Aorta (tissue), 5 donors: ENCODE measurements at places on chromosomes 4 and X.

DNA sequence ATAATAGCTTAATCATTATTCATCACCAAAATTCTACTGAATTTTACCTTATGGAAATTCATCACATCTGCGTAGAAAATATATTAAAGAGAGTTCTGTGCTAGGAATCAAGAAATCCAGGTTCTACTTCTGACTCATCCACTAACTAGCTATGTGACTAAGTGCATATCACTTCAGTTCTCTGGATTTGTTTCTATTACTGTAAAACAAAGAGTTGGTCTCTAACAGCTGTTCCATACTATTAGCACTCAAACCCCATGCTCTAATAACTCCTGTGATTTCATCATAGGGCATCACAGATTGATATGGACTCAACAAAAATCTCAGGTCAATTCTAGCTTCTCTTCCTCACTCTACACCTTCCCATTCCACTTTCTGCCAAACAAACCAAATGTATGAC is 572.0 kb downstream of the INPP4B start:
- DNase-seq, result no peak

- no peak for DNase-seq
Measured at GRCh38 chrX:118548841-118549240, 53.2 kb downstream of the DOCK11 start.

- no peak for DNase-seq
Measured at GRCh38 chrX:69919749-69920148, 130.0 kb downstream of the AWAT2 start.

- DNase-seq, result no peak
Measured at GRCh38 chr4:13612569-13612968, 15.0 kb downstream of the BOD1L1 start.

DNA sequence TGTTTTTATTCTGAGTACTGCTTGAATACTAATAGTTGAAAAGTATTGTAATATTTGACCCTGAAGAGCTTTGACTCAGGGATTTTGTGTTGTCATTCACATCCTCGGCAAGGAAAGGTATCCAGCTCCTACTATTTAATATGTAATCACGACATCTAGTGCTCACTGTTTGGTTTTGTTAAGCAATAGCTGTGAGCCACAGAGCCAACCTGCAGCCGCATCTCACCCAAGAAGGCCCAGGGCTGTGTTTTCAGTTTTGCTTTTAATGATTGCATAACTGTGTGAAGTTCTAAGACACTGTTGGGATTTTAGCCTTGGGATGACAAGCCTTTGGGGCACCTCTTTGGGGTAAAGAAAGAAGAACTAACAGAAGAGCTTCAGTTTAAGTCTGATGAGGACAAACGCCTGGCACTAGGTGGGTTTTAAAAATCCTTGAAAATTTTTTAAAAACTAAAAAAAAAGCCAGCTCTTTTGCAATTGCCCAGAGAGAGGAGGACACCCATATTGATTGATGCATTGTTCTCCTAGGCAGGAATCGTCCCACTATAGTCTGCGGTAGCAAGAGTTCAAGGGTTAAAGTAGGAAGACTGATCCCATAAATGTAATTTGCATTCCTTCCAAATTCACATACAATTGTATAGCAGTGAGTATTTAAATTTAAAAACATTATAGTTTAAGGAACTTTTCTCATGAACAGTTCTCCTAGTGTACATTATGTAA is 157.8 kb downstream of the RELL1 start:
- no peak for DNase-seq

- no peak for DNase-seq
Measured at GRCh38 chr4:56235725-56236124, 151.6 kb downstream of the AASDH start.

- DNase-seq, result no peak
Measured at GRCh38 chrX:127558811-127559210, 493.4 kb downstream of the ACTRT1 start.

DNA sequence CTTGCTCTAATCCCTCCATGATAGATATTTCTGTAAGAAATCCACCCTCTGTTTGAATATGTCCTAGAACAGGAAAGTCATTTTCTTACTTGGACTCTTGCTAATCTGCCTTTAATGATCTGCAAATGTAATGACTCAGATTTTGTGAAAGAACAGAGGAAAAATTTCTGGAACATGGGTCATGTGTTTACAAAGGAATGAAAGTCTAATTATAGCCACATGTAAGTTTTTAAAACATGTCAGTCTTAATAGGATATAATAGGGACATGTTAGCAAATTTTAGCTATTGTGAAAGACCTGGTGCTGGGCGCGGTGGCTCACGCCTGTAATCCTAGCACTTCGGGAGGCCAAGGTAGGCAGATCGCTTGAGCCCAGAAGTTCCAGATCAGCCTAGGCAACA is 47.6 kb downstream of the GRK4 start:
- no peak for DNase-seq

DNA sequence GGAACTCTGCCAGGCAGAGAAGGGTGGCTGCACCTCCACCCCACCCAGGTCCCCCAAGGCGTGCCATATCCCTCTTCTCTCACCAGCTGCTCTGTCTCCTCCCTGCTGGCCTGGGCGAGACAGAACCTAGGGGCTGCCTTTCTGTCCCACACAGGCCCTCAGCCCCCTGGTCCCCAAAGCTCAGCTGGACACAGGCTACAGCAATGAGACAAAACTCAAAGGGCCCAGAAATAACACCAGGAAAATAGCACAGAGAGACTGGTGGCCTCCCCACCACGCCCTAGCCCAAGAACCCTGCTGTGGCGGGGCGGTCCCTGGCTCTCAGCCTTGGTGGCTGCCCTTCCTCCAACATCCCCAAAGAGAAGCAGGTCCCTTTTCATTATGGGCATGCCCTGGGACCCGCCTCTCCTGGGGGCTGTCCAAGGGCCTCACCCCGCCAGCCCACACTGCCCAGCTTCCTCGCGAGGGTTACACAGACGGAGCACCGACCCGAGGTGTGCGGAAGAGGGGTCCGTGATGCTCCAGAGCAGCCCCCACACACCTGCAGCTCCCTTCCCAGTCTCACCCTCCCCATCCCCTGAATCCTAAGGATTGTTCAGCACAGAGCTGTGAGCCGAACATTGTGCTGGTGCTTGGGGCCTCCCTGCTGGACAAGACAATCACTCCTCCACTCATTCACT is 67.7 kb upstream of the HMX1 start:
- DNase-seq, result no peak

- no peak for DNase-seq
Measured at GRCh38 chr4:167544391-167544790, 310.1 kb upstream of the SPOCK3 start.

- no peak for DNase-seq
Measured at GRCh38 chrX:21735768-21736127, 22.2 kb downstream of the SMPX start.

DNA sequence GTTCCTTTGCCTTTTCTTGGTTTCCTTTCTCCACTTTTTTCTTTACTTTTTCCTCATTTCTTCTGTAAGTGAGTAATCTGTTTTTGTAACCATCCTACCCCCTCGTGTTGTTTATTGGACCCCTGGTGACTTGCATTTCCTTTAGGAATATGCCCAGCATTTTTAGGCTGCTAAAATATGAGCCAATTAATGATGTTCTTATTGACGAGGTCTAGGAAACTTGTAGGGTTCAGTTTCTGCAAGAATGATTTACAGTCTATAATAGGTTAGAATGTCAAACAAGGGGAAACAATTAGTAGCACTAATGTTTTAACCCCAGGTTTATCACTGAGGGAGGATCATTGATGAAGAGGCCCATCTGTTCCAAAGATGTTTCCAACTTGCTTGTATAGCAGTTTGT is 79.0 kb downstream of the CPE start:
- DNase-seq, result no peak

DNA sequence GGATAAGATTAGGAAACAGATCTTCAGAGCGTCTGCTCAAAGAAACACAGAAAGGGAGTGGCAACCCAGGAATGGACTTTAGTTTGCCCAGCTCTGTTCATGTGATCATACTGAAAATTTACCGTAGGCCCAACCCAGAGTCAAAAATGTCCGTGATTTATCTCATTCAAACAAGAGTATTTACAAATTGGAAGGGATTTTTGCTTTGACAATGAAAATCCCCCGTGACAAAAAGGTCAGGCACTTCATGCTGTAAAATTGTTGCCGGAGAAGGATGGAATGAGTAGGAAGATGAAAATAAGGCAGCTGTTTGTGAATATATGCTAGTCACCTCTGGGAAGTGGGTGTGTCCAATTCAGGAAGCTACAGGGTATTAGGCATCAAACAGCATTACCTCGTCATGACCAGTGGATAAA is 1.2 kb downstream of the SULT1B1 start:
- no peak for DNase-seq

DNA sequence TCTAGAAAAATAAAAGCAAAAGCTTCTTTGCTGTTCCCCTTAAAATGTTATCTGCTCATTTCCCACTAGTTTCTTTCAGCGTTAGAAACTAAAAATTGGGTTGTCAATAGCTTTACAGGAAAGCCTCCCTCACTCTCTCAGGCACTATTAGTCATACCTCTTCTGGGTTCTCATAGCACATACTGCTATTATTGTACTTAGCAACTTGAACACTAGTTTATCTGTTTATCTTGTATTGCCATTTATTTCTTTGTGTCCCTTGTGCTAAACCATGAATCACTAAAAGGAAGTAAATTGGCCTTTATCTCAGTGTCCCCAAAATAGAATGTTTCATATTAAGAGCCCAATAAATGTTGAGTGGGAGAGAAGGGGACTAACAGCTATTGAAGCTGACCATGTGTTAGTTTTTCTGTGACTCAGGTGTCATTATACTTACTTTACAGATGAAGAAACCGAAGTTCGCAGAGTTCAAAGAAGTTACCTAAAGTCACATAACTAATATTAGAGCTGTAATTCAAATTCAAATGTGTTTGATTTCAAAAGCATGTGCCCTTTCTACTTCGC is 124.8 kb upstream of the CITED1 start:
- no peak for DNase-seq

- peak; percentile 96 for DNase-seq
Measured at GRCh38 chr4:8241895-8242696, 27.5 kb upstream of the HTRA3 start.

GRCh38 chr4:20433097-20433705 is 181.5 kb downstream of the SLIT2 start:
- no peak for DNase-seq

GRCh38 chr4:166763018-166763417 is 471.3 kb downstream of the SPOCK3 start:
- DNase-seq, result no peak

- no peak for DNase-seq
Measured at GRCh38 chr4:38921151-38921550, 53.5 kb downstream of the FAM114A1 start.

DNA sequence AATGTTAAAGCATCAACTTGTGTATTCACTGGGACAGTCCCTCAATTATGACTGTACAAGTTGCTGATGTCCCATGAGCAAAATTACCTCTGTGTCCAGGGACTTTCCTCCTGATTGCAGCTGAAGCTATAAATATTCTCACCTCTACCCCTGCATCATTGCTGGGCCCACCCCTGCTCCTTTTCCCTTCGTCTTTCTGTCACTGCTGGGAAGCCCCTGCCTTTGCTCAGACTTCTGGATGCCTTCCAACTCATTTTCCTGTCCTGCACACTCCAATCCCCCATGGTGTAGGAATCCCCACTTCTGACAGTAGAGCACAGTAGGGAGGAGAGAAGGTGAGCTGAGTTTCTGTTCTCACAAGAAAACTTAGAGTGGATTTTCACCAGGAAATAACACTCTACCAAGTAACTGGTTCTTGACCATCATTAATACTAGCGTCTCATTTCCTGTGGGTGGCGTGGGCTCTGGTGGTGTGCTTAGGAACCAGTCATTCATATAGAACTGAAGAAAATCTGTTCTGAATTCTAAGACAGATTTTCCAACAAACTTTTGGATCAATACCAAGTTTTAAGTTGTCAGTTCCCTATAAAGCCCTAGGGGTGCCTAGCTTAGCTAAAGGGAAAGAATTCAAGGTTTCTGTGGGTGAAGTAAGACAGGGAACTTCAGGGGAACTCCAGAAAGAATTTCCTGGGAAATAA is 136.2 kb upstream of the MED14 start:
- no peak for DNase-seq

DNA sequence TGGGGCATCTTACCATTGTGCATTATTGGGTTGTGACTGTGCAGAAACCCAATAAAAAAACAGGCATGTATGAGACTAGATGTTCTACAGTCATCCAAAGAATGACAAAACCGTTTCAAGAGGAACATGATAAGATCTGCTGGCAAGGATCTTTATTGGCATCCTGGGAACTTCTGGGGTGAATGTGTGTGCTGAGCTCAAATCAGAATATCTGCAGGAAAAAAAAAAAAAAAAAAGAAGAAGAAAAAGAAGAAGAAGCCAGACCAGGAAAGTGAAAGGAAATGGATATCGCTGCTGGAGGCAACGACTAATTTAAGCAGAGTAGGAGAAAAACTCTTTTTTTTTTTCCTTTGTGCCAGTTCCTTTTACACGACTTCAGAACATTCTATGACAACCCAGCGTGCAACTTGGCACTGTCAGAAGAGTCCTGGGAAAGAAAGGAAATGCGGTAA is 484.2 kb upstream of the BOD1L1 start:
- no peak for DNase-seq

- DNase-seq, result no peak
Measured at GRCh38 chr4:158801066-158801465, 32.2 kb downstream of the FNIP2 start.

- DNase-seq, result no peak
Measured at GRCh38 chr4:156693557-156693956, 278.0 kb downstream of the PDGFC start.

- DNase-seq, result peak; percentile 48
Measured at GRCh38 chr4:15719506-15719905, 16.6 kb downstream of the BST1 start.

DNA sequence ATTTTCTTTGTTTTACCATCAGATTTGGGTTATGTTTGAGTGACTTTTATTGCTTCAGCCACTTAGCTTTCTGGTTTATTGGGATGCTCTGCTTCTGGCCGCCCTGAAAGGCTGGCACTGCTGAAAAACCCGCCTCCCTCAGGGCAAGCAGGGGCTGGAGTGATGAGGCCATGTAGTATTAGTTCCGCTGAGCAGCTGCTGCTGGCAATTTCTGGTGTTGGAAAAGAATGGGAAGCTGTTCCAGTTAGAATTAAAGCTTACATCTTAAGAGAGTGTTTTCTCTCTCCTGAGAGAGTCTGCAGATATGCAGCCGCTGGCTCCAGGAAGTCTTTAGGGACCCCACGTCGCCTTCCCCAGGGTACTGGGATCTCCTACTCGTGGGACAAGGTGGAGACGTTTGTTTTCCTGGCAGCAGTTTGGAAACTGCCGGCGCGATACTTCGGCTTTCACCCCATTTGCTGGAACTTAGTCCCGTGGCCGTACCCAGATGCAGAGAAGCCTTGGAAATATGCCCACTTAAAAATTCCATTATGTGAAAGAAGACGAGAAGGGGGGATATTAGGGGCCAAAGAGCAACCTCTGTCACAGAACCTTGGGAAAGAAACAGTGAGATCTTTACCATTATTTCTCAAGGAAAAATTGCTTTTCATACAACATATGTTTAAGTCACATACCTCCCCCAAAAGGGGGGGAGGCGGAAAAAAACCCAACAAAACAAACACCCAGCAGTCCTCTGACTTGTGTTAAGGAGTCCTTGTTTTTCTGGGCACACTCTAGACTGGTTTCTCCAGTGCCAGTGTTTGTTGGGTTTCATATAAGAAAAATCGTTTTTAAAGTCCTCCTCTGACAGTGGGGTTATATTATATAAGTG is 72.6 kb downstream of the TMEM131L start:
- peak; percentile 80 for DNase-seq

- DNase-seq, result peak; percentile 17
Measured at GRCh38 chrX:47174846-47175587, 18.6 kb upstream of the UBA1 start.
